ENCODE measurements at places on chromosomes 6 and 20. TPM values are rescaled to one million over a fixed set of nuclear protein-coding genes. Genes with fewer than 3 reads are reported as not detected.

Gene HSD17B8
- total RNA-seq = 21.8 TPM

DNA sequence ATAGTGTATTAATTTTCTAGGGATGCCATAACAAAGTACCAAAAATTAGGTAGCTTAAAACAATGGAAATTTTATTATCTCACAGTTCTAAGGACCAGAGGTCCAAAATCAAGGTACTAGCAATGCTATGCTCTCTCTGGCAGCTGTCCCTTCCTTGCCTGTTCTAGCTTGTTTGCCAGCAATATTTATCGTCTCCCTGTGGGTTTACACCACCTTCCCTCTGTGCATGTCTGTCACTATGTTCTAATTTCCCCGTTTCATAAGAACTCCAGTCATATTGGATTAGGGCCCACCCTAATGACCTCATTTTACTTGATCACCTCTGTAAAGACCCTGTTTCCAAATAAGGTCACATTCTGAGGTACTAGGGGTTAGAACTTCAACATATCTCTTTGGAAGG is 217.2 kb downstream of the IBTK start:
- no peak for DNase-seq

DNA sequence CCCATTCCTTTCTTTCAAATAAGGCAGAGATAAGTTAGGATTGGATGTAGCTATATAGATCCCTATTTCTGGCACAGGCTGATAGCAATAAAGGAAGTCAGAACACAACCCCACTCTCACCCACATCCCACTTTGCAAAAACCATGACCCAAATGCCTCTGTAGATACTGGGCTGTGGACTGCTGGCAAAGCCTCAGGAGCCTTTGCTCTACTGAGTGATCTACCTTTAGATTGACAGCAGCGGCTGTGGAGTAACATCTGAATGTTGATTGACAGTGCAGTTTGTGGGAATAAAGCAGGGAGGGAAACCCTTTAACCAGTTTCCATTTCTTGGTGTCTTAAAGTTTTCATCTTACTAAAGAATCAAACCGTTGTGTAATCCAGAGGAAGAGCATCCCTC is 6.7 kb upstream of the TMEM30A start:
- DNase-seq = no peak

GRCh38 chr6:121305957-121306607 is 28.2 kb downstream of the TBC1D32 start:
- no peak for DNase-seq

DNA sequence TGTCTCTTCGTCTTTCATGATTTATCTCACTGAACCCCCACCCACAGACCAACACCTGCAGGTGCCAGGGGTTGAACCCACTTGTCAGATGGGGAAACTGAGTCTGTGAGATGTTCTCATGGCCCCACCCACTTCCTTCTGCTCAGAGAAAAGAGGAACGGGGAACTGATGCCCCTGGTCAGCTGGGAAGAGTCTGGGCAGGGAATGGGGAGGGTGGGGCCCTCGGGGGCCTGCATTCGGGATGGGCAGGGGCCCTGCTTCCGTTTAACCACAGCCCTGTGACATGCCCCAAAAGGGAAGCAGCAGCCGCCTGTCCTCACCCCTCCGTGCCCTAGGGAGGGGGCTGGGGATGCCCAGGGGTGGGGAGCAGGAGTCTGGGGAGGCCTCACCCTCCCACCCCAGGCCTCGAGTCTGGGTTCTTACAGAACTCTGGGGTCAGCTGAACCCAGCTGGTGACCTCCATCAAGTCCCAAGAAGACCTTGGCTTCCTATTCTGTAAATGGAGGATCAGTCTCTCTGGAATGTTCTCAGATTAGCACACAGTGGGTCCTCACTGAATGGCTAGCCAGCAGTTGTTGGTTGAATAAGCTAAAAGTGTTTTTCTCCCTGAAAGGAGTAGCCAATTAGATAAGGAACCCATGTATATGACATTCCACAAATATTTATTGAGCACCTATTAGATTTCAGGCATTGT is 81.5 kb downstream of the CEBPB start:
- DNase-seq = no peak

GRCh38 chr6:37862992-37863391 is 43.5 kb downstream of the ZFAND3 start:
- DNase-seq = no peak

DNA sequence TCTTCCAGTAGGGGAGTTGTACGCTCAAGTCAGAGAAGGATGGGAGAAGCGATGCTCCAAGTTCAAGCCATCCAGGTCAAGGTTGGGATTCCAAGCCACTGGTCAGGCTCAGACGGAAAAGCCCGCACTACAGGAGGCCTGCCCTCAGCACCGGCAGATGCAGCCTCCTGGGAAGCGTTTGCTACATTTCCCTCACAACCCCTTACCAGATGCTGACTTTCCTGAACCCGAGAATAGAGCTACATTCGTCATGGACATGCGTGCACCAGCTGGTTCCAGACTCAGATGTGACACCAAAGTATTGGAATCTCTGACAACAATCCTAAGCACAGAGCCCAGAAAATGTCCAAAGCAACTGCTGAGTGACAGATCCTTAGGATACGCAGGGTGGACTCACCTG is 174.8 kb downstream of the SASH1 start:
- no peak for DNase-seq

- DNase-seq = no peak
These were observed 173.6 kb downstream of the CDC5L start for GRCh38 chr6:44561060-44561623.

Measured in activated naive CD8-positive, alpha-beta T cell treated with anti-CD3 and anti-CD28 coated beads, Interleukin-2, amount 10 ng/mL, durations not matched to agents 7 days and 5 days (primary cell).